ENCODE measurements at places on chromosomes 13 and 19. TPM values are rescaled to one million over a fixed set of nuclear protein-coding genes. Genes with fewer than 3 reads are reported as not detected.

DNA sequence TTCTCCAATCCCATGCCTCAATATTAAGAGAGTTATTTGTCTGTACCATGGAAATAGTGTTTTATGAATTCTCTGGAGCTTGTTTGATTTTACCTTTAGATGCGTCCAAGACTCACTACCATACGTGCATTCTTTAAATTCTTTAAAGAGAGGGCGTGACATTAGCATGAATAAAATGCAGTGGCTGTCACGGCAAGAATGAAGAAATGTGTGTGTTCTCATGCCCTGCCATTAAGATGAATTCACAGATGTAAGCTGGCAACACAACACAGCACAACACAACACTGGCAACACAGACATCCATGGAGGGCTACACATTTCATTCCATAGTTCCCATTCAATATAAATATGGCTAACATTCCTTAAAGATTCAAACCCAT lies 213.4 kb downstream of the ENOX1 start:
- DNase-seq, result no peak

DNA sequence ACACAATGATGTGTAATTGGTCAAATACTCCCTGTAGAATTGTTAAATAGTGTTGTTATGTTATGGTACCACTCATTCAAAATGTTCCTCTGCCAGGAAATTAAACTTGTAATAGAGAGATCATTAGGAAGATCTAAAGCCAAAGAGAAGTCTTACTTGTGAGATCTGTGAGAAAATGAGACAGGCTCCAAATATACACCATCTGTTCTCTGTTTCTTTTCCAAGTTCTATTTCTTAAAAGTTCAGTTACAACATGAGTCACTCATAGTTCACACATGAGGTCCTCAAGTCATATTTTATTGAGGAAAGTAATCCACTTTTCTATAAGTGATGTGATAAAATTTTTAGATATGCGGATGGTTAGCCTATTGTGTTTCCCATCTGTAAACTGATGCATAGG lies 1038.1 kb upstream of the PRR20A start:
- DNase-seq, result no peak

- no peak for DNase-seq
Measured at GRCh38 chr13:111280681-111281585, 39.5 kb upstream of the TEX29 start.

GRCh38 chr13:44171156-44171555 lies 202.5 kb upstream of the SERP2 start:
- no peak for DNase-seq

The SPC24 gene
- total RNA-seq, result 21.1 TPM

The ZNF223 gene
- 11.7 TPM for total RNA-seq

Data from urinary bladder (tissue), 4 donors.